ENCODE measurements at places on chromosomes 3 and 15. TPM values are rescaled to one million over a fixed set of nuclear protein-coding genes. Genes with fewer than 3 reads are reported as not detected.

GRCh38 chr3:190973771-190974170 lies 111.3 kb upstream of the GMNC start:
- no peak for DNase-seq

Gene JMJD7
- total RNA-seq = 24.3 TPM

DNA sequence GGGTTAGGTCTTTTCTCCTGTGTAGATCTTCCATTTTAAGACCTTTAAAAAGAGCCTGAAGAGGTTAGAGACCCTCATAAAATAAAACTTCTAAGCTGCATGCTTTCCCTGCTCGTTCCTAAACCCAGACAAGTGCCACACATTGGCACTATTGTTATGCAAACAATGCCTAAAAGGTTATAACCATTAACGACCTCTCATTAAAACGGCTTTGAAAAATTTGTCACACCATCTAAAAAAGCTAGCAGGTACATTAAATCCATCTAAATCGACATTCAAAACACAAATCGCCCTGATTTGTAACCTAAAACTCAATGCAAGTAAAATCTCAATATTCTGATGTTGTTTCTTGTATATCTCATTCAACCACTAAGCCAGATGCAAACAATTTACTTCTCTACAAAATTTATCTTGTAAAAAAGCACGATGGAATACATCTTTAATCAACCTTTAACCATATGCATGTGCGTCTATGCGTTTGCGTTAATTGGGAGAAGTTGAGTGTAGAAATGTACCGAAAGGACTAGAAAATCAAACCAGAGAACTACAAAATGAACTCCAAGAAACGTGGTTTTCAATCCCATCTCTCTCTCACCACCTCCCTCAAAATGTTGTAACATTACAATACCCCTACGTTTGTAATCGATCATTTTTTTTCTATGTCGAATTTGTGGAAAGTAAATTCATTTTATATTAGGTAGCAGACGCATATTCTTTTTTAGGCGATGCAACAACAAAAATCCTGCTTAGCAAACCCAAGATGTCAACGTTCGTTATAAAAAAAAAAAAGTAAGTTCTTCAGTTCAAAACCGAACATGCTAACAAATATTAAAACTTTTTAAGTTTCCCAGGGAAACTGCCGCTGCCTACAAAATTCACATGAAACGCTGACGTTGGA lies 1.2 kb downstream of the ALDH1A2 start:
- no peak for DNase-seq

Gene CORO2B
- total RNA-seq = 6.8 TPM

- DNase-seq = no peak
These were observed 26.7 kb upstream of the LRTM1 start for GRCh38 chr3:54954521-54954920.

DNA sequence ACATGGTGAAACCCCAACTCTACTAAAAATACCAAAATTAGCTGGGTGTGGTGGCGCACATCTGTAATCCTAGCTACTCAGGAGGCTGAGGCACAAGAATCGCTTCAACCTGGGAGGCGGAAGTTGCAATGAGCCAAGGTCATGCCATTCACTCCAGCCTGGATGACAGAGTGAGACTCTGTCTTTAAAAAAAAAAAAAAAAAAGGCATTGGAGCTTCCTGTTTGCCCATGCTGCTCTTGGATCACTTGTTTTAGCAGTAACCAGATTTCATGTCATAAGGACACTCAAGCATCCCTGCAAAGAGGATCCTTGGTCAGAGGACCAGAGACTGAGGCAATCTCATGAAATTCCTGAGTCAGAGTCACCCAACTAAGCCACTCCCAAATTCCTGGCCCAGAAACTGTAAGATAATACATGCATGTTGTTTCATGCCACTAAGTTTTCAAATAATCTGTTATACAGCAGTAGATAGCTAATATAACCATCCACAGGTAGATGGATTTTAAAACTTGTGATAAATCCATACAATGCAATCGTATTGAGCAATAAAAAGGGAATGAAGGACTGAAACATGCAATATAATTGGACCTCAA lies 82.0 kb upstream of the XXYLT1 start:
- no peak for DNase-seq

Gene CYP1A2
- not detected for total RNA-seq

- no peak for DNase-seq
These were observed 1.4 kb downstream of the LTF start for GRCh38 chr3:46463120-46463867.

Gene MRAS
- 55.4 TPM for total RNA-seq

Gene SIDT1
- 5.3 TPM for total RNA-seq

Gene RLBP1
- not detected for total RNA-seq

GRCh38 chr3:120683671-120684301 lies 1.7 kb upstream of the HGD start:
- no peak for DNase-seq

Gene ITIH3
- total RNA-seq = 4.5 TPM
